AG09319 (cell line): ENCODE measurements at places on chromosomes 13 and 19.
A peak's percentile ranks its signal among the peaks of the same experiment; 100 is the strongest.

- peak; percentile 89 for DNase-seq
Observed at GRCh38 chr19:37251308-37252229, 33.6 kb downstream of the ZNF383 start.

GRCh38 chr13:66659701-66660467 lies 570.3 kb downstream of the PCDH9 start:
- no peak for DNase-seq

DNA sequence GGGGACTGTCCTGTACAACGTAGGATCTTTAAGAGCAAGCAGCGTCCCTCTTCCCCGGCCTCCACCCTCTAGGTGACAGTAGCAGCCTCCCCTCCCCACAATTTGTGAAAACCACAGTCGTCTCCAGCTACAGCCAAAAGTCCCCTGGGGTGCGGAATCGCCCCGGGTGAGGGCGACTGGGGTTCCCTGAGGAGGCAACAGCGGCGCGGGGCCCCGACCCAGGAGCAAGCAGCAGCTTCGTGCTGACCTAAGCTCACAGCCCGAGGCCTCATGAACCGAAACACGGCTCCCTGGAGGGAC lies 322 bp downstream of the ZNF558 start:
- no peak for DNase-seq

DNA sequence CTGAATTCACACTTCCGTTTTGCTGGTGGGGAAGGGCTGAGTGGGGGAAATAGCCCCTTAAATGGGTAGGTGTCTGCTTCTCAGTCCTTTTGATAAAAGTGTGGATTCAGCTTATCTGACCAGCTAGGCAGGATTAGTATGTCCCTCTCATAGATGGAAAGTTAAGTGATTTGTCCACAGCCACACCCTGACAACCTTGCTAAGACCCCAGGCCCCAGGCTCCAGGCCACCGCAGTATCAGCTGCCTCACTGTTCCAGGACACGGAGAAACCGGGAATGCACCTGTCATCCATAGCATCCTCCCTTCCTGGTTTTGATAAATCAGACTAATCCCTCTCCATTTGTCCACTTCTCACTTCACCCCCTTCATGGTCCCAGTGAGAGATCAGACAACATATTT lies 197.7 kb downstream of the USP12 start:
- DNase-seq = no peak

- no peak for DNase-seq
Observed at GRCh38 chr13:29578300-29579085, 17.0 kb downstream of the SLC7A1 start.

- DNase-seq = no peak
Observed at GRCh38 chr13:40635315-40635995, 31.0 kb downstream of the FOXO1 start.

- DNase-seq = no peak
Observed at GRCh38 chr13:30362869-30363268, 55.5 kb upstream of the KATNAL1 start.

DNA sequence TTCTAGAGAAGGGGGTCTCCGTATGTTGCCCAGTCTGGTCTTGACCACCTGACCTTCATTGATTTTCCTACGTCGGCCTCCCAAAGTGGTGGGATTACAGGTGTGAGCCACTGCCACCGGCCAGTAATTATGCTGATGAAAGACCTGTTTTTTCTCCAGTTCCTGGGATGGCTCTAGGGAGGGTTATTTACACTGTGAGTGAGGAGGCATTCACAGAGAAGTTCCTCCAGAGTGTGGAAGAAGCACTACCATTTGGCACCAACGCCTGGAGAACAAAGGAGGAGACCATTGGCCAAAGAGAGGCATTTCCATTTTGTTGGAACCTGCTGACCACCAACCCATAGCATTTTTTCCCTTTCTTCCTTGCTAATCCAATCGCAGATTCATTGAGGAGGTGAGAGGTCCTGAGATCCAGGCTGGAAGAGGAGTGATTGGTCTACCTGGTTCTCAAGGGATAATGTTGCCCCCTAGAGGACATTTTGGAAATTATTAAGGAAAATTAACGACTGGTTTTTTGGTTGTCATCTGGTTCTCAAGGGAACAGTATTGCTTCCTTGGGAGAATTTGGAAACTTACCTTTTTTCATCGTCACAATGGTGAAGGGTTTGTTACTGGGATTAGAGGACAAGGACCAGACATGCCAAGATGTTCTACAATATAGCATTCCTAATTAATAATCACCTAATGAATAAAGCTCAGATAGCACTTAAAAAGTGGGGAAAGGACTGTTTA lies 5.5 kb upstream of the SAE1 start:
- no peak for DNase-seq

DNA sequence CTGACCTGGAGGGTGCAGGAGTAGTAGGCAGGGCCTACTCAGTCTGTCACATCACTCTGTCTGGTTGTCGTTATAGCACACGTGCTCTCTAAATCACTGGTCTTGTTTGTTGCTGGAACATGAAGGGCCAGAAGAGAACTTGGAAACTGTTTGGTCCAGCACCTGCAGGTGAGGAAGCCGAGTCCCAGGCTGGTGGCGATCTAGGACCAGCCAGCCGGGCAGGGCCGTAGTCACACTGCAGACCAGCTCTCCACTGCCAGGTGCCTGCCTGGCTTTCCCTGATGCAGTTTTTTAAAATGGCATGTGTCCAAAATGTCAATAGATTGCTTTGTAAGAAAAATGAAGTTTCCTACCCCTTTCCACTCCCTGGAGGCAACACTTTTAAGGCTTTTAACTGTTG lies 53.7 kb downstream of the GGACT start:
- DNase-seq = no peak

DNA sequence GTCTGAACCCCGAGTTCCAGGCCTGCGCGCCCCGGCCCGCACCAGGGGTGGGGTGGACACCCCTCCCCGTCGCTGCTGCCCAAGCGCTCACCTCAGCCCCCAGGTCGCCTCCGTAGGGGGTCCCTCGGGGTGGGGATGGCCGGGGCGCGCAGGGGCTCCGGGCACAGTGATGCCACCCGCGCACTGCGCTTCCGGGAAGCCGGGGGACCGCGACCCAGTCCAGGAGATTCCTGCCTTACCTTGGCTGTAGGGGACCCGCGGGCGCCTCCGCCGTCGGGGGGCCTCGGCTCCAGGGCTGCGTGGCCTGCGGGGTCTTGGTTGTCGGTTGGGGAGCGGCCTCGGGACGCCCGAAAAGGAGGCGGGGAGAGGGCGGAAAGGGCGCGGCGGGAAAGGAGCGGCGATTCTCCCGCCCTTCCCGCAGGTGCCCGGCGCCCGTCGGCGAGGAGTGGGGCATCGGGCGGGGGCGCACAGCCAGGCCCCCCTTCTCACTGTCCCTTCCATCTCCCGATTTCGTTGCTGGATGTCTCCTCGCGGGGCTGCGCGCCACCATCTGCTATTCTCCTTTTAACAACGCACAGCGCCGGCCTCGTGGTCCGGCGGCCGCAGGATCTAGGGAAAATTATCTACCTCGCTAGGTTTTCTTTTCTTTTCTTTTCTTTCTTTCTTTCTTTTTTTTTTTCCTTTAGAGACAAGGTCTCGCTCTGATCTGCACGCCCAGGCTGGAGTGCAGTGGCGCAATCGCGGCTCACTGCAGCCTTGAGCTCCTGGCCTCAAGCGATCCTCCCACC lies at the start of gene KEAP1:
TSS of gene KEAP1 (minus strand) at position 355 of the 788 bp plus-strand sequence. CDS start 3,323 bp downstream, outside the sequence.
- no peak for DNase-seq

DNA sequence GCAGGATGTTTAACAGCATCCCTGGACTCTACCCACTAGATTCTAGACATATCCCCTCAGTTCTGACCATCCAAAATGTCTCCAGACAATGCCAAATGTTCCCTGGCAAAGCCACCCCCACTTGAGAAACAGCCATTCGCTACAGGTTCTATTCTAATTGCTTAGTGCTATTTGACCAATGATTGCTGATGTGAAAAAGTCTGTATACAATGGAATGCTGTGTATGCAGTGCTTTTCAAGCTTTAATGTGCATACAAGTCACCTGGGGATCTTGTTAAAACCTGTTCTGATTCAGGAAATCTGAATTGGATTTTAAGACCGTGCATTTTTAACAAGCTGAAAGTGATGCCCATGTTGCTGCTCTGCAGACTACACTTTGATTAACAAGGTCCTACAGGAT lies 331.8 kb upstream of the KLF12 start:
- DNase-seq = no peak

- no peak for DNase-seq
Observed at GRCh38 chr19:21439201-21439751, 42.3 kb downstream of the ZNF493 start.

DNA sequence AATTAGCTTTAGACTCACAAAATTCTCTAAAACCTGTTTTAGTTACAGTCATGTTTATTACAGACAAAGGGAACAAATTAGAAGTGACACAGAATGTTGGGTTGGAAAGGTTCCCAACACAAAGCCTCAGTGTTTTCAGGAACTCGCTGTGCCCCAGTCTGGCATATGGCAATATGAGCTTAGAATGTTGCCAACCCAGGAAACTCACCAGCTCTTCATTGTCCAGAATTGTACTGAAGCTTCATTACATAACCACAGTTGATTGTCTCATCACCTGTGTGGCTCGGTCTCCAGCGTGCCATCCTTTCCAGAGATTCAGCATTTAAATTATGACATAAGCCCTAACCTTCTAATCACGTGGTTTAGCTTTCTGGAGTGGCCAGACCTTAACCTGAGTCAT lies 19.1 kb downstream of the ZNF264 start:
- no peak for DNase-seq

DNA sequence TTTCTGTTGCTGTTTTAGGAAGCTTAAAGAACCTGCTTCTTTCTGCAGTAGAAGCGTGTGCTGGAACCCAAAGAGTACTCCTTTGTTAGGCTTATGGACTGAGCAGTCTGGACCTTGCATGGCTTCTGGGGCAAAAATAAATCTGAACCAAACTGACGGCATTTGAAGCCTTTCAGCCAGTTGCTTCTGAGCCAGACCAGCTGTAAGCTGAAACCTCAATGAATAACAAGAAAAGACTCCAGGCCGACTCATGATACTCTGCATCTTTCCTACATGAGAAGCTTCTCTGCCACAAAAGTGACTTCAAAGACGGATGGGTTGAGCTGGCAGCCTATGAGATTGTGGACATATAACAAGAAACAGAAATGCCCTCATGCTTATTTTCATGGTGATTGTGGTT lies 103.1 kb downstream of the TNFRSF19 start:
- peak; percentile 79 for DNase-seq

- peak; percentile 28 for DNase-seq
Observed at GRCh38 chr13:23703246-23703860, 133.1 kb downstream of the TNFRSF19 start.

DNA sequence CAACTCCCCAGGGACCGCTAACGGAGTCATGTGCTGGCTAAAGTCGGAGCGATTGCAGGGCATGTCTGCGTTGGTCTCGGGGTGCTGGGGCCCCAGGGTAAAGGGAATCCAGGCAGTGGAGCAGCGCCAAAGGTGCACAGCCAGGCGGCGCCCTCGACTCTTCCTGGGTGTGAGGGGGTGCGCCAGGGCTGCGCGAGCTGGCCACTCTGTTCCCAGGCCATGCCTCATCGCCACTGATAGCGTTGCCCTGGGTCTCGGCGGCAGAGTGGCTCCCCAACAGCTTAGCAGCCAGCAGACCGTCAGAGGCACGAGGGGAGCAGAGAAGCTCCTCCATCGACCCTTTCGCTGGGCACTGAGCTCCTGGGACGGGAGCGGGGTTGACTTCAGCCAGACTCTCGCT lies 152.7 kb downstream of the B3GLCT start:
- no peak for DNase-seq

DNA sequence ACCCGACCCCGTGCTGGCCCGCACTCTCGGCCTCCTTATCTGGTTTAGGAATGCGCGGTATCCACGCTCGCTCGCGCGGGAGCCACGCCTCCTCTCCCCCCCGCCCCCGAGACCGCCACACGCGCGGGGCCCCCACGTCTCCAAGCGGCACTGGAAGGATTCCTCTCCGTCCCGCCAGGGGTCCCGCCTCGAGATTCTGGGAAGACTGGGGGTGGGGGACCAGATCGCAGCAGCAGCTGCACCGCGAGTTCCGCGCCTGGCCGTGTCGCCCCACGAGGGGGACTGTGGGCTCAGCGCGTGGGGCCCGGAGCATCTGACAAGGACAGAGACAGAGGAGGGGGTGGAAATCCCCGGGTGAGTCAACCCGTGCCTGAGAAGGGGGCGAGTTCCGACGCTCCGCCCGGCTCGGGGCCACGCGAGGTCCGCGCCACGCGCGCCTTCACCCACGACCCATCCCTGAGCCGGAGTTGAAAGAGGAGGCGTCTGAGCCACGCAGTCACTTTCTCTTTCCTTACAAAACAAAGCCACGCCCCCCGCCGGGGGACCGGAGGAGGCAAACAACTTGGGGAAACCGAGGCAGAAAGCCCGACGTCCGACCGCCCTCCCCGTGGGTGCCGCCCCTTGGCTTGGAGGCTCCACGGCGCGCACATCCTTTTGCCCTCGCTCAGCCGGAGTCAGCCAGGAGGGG lies 814 bp downstream of the S1PR2 start:
- no peak for DNase-seq

DNA sequence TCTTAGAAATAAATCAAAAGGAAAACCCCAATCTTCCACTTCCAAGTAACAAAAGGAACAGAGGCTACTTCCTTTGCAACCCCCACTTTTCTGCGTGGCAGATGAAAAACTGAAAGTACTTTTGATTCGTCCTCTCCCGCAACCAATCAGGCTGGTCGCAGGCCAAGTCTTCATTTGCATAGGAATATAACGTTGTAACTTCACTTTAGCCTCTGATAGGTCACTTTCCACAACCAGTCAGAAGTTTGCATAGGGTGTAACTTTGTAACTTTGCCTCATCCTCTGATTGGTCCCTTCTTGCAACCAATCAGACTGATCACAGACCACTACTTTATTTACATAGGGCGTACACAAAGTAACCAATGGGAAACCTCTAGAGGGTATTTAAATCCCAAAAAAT lies 37.2 kb downstream of the TGDS start:
- no peak for DNase-seq

DNA sequence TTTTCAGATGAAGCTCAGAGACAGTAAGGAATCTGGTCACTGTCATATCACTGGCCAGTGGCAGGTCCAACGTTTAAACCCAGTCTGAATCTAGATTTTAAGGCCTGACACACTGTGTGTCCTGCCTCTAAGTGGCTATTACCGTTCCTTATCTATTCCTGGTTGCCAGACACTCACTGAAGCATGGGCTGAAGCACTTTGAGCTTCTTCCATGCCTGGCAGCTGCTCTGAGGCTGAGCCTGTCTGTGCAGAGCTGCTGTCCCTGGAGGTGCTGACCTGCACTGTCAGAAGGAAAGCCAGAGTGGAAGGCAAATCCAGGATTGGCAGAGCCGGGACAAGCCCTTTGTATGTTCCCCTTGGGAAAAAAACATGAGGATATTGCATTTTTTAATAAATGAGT lies 109.2 kb upstream of the SLC7A1 start:
- no peak for DNase-seq

DNA sequence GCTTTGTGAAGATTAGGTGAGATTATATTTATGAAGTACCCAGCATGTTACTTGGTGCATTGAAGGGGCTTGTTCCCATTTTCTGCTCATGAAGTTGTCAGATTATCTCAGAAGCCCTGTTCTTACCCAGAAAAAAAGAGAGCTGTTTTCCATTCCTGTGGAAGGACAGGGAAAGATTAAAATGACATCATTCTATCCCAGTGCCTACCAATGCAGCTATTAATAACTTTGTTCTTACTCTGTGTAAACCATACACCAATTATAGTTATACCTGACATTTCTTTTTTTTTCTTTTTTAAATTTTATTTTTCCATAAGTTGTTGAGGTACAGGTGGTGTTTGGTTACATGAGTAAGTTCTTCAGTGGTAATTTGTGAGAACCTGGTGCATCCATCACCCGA lies 18.6 kb downstream of the ZNF507 start:
- DNase-seq = no peak
